MCF 10A (cell line): ENCODE measurements at places on chromosomes 4 and X. TPM values are rescaled to one million over a fixed set of nuclear protein-coding genes. Genes with fewer than 3 reads are reported as not detected.

DNA sequence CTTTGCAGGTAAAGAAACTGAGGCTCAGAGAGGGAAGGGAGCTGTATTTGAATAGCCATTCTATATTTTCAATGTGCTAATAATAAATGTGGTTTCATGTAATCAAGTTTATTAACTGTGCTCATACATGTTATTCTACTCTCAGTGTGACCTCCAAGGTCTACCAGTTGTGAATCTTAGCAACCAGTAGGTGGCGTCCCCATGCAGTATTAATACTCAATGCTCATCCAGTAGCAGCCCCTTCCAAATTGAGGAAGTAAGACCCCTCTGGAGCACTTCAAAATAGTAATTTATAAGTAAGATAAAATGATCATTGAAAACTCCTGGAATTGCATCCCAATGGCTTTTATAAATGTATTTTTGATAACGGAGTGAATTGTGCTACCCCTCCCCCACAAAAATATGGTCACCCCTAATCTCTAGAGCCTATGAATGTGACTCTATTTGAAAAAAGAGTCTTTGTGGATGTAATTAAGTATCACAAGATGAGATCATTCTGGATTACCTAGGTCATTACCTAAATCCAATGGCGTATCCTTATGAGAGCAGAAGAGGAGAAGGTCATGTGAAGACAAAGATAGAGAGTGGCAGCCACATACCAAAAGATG lies 20.4 kb upstream of the SEPSECS start:
- no peak overlapping the region for H3K4me3 ChIP-seq
- peak; percentile 64 for DNase-seq
- H3K27me3 ChIP-seq = no peaks in the 10 kb centered on the region
- no peak overlapping the region for H3K27ac ChIP-seq
- H3K4me1 ChIP-seq = no peaks in the 10 kb centered on the region
- H3K36me3 ChIP-seq = no peaks in the 10 kb centered on the region

DNA sequence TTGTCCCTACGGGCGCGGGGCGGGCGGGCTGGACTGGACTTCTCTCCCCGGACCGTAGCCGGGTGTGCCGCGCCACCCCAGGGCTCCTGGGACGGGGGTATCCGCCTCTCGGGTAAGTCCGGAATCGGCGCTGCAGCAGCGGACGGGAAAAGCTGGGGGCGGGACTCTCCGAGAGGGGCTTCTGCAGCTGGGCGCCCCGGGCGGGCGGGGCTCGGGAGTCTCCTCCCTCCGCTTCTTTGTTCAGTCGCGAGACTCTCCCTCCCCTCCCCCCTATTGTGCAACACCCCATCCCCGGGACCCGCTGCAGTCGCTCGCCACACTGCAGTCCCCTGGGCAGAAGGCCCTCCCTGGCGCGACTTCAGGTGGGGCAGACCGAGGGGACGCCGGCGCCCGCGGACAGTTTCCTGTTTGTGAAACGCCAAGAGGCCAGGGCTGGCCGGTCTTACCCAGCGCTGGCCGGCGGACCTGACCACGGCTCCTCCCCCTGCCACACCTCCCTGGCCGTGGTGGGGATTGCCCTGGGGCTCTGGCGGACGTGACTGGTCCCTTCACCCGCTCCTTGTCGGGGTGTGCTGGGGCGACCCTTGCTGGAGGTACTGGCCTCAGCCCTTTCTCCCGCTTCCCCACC lies 966 bp downstream of the CCNG2 start:
- DNase-seq = peak; percentile 85
- H3K4me3 ChIP-seq = peak overlapping the region; percentile 94
- no peaks in the 10 kb centered on the region for H3K27me3 ChIP-seq
- H3K36me3 ChIP-seq = peaks cover 43% of the 10 kb centered on the region
- H3K4me1 ChIP-seq = peaks cover 21% of the 10 kb centered on the region
- peak overlapping the region; percentile 98 for H3K27ac ChIP-seq

DNA sequence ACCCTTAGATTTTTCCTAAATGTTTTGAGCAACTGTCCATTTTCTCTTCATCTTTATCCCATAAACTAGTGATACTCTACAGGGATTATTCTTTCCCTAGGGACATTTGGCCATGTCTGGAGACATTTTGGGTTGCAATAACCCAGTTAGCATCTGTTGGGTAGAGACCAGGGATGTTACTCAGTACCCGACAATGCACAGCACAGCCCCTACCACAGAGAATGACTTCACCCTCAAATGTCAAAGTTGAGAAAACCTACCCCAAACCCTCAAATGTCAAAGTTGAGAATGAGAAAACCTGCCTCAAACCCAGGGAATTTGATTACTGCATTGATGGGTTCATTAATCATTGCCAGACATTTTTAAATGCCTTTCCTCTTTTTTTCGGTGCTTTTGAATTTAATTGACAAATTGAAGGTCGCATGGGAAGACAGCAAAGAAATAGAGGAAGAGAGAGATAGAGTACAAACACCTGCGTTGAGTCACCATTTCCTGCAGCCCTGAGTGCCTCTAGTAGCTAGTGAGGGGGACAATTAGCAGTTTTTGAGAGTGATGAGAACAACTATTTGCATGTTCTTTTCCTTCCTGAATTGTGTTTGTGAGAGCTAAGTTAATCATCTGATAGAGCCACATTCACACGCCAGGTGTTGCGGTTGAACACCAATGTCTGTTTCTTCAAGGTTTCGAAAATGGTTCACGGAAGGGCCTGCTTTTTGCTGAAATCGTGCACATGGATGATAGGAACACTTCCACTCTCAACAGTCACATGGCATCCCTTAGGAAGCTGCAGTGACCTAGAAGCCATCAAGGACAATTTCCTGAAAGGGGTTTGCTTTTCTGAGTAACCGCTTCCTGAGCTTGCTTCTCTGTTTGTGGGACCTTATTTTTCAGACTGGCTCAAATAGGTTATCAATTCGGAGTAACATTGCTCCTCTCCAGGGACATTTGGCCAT lies 203.9 kb upstream of the VCX3A start:
- no peaks in the 10 kb centered on the region for H3K4me1 ChIP-seq
- H3K27ac ChIP-seq = no peak overlapping the region
- no peaks in the 10 kb centered on the region for H3K27me3 ChIP-seq

GRCh38 chr4:56958111-56958517 lies 19.3 kb downstream of the NOA1 start:
- peaks cover 18% of the 10 kb centered on the region for H3K36me3 ChIP-seq
- no peaks in the 10 kb centered on the region for H3K27me3 ChIP-seq
- H3K27ac ChIP-seq = peak overlapping the region; percentile 50
- peak; percentile 93 for DNase-seq

GRCh38 chr4:17544205-17544604 lies 29.2 kb downstream of the CLRN2 start:
- DNase-seq = no peak
- no peak overlapping the region for H3K4me3 ChIP-seq
- no peaks in the 10 kb centered on the region for H3K4me1 ChIP-seq
- H3K27ac ChIP-seq = no peak overlapping the region

- peaks cover 57% of the 10 kb centered on the region for H3K36me3 ChIP-seq
- H3K27me3 ChIP-seq = no peaks in the 10 kb centered on the region
- DNase-seq = peak; percentile 64
- no peaks in the 10 kb centered on the region for H3K4me1 ChIP-seq
These were observed 21.6 kb downstream of the PRIMPOL start for GRCh38 chr4:184671101-184671500.

GRCh38 chr4:102492531-102493241 lies 8.5 kb upstream of the NFKB1 start:
- H3K4me3 ChIP-seq = no peak overlapping the region
- H3K27me3 ChIP-seq = no peaks in the 10 kb centered on the region
- peaks cover 6% of the 10 kb centered on the region for H3K4me1 ChIP-seq
- H3K36me3 ChIP-seq = no peaks in the 10 kb centered on the region
- DNase-seq = no peak

- H3K4me3 ChIP-seq = no peak overlapping the region
- H3K27ac ChIP-seq = no peak overlapping the region
- DNase-seq = no peak
- peaks cover 3% of the 10 kb centered on the region for H3K36me3 ChIP-seq
These were observed 116.8 kb downstream of the SCD5 start for GRCh38 chr4:82681754-82682153.

GRCh38 chr4:58871509-58871908 lies 1761.3 kb upstream of the IGFBP7 start:
- no peaks in the 10 kb centered on the region for H3K27me3 ChIP-seq
- no peak overlapping the region for H3K4me3 ChIP-seq
- no peak overlapping the region for H3K27ac ChIP-seq
- no peaks in the 10 kb centered on the region for H3K36me3 ChIP-seq

DNA sequence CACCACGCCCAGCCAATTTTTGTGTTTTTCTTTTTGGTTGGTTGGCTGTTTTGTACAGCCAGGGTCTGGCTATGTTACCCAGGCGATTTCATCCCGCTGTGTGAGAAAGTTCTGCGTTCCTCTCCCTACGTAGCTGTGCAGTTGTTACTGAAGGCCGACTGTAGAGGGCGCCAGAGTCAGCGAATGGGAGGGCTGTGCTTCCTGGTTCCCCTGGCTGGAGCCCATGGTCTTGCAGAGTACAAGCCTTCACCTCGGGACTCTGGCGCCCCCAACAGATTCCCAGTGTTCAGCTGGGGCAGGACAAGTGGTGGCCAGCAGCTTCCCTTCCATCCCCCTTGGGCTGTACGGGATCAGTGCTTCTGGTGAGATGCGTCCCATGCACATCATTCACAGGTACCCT lies 5.6 kb upstream of the CT45A1 start:
- DNase-seq = peak; percentile 45
- no peaks in the 10 kb centered on the region for H3K36me3 ChIP-seq
- H3K27me3 ChIP-seq = peaks cover 23% of the 10 kb centered on the region
- no peaks in the 10 kb centered on the region for H3K4me1 ChIP-seq
- H3K27ac ChIP-seq = no peak overlapping the region
- H3K4me3 ChIP-seq = no peak overlapping the region

- no peaks in the 10 kb centered on the region for H3K27me3 ChIP-seq
- no peak for DNase-seq
- no peaks in the 10 kb centered on the region for H3K4me1 ChIP-seq
These were observed 26.6 kb downstream of the VSIG4 start for GRCh38 chrX:66013194-66013816.

GRCh38 chr4:98000940-98001339 lies 142.3 kb downstream of the STPG2 start:
- no peaks in the 10 kb centered on the region for H3K36me3 ChIP-seq
- no peaks in the 10 kb centered on the region for H3K4me1 ChIP-seq
- H3K27ac ChIP-seq = no peak overlapping the region
- no peak overlapping the region for H3K4me3 ChIP-seq
- no peak for DNase-seq
- H3K27me3 ChIP-seq = no peaks in the 10 kb centered on the region

DNA sequence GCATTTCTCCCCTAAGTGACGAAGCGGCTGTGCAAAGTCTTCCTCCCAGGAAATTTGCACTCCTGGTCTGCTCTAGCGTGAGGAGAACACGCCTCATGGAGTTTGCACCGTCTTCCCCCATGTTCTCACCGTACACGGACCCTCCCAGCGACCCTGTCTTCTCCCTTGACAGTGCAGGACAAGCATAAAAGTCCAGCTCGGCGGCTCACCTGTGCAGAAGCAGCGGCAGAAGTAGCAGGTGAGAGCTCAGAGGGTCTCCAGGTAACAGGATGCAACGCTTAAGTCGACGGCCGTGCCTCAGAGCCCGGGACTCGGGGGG lies 314 bp downstream of the P2RY8 start:
- H3K27ac ChIP-seq = no peak overlapping the region
- no peak overlapping the region for H3K4me3 ChIP-seq
- no peaks in the 10 kb centered on the region for H3K36me3 ChIP-seq
- no peak for DNase-seq
- H3K4me1 ChIP-seq = no peaks in the 10 kb centered on the region

GRCh38 chrX:24271262-24271661 lies 42.6 kb downstream of the SUPT20HL2 start:
- H3K36me3 ChIP-seq = no peaks in the 10 kb centered on the region
- H3K4me3 ChIP-seq = no peak overlapping the region
- peaks cover 78% of the 10 kb centered on the region for H3K27me3 ChIP-seq
- no peaks in the 10 kb centered on the region for H3K4me1 ChIP-seq
- DNase-seq = no peak
- H3K27ac ChIP-seq = no peak overlapping the region

- H3K27ac ChIP-seq = no peak overlapping the region
- H3K4me1 ChIP-seq = no peaks in the 10 kb centered on the region
- no peaks in the 10 kb centered on the region for H3K27me3 ChIP-seq
- no peak overlapping the region for H3K4me3 ChIP-seq
- no peaks in the 10 kb centered on the region for H3K36me3 ChIP-seq
These were observed 1.9 kb upstream of the STOX2 start for GRCh38 chr4:183903021-183903760.

Gene FGF13
- total RNA-seq = 0.75 and 2.7 TPM in 2 replicates

Gene ITM2A
- total RNA-seq = not detected in 2 replicates

Gene HPGDS
- not detected in 2 replicates for total RNA-seq
